K562 (cell line): ENCODE measurements at places on chromosomes 2 and 18.

- DNase-seq, result no peak
Observed at GRCh38 chr2:204657024-204657423, 111.7 kb downstream of the PARD3B start.

GRCh38 chr18:77249569-77250500 lies at the start of gene GALR1:
TSS of gene GALR1 (plus strand) at chr18:77249848. CDS start at chr18:77250549, 701 bp downstream.
- DNase-seq, result no peak

DNA sequence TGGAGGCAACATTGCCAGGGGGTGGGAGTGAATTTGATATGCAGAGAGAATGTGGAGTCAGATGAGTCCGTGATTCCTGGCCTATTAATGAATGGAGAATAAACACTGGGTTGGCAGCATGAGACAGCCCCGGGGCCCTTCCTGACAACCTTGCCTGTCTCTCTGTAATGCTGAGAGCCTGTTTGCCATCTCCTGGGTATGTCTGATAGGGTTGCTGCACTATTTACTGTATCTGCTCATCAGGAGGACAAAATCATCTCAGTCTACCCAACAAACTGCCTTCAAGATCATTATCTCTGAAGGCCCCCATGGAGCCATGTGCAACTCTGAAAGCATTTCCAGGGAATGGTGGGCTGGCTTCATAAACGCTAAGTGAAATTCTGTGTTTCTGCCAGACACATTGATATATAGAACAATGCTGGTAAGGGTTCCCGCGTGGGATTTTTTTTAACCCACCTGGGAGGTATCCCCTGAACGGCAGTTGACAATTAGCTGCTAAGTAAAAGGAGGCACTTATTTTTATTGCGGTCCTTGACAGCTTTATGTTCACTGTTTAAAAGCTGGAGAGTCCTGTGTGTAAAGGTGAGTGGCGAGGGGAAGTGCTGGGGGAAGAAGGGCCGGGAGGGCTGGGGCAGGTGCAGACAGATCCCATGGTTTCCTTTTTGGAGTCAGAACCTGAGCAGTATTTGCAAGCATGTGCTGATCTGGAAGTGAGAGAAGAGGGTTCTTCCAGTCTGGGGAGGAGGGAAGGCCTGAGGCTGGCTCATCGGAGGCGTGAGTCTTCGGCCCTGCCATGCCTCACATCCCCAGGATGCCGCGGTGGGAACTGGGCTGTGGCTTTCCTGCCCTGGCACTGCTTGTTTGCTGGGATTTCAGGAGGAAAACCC lies 64.8 kb downstream of the ARHGAP25 start:
- DNase-seq, result no peak

DNA sequence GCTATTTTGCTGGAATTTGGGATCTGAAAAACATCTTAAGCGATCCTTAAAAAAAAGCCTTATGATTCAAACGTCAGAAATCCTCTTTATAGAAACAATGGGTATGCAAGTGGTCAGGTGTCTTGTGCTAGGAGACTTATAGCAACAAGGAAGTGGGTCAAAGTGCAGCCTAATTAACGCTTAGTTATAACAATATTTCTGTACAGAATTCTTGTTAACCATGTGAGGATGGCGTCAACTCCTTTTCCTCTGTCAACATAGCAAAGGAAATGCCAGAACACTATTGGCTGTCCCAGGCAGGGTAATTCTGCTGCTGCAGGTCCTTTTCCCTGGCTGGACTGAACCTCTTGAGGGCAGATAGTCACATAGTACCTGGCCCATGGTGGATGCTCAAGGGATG lies 189.4 kb downstream of the MSH2 start:
- no peak for DNase-seq

DNA sequence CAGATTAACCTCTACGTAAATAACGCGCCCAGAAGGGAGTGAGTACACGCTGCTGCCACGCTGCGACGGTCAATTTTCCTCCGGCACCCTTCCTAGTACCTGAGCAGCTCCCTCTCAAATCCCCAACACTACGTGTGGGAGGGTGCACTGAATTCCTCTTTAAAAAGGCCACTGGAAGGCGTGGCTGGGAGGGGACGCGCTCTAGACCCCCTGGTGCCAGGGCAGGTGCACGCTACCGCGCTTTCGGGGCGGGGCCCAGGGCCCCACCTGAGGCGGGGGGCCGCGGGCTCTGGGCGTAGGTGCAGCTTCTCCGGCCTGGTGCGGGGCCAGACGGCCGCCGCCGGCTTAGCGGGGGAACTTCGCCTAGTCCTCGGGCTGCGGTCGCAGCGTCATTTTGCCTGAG lies 668 bp upstream of the ANKRD12 start:
- peak; percentile 66 for DNase-seq

DNA sequence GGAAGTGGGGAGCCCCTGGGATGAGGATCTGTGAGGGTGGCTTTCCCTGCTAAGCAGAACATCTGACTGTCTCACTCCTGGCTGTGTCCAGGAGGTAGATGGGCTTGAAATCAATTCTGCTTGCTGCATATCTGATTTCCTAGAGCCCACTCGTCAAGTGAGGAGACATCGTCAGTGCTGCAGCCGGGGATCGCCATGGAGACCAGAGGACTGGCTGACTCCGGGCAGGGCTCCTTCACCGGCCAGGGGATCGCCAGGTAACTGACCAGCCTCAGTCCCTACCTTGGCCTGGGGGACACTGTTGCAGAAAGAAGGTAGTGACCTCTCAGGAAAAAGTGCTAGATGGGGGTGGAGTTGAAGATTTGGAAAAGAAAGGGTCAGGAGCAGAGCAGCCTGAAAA lies 31.3 kb downstream of the CNGA3 start:
- DNase-seq, result no peak

DNA sequence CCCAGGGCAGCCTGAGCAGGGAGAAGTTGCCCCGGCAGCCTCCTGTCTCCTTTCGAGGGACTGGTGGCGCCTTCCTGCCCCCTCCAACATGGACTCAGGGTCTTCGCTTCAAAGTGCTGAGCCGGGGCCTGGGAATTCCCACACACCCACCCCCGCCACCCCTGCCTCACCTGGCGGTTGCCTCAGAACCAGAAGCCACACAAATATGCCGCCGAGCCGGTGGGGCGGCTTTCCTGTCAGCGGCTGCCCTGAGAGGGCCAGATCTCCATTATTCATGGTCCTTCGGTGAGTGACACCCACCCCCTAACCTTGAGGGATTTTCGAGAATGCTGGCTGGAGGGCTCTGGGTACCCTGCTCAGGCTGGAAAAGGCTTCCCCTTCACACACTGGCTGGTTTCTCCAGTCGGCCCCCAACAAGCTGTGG lies 71.7 kb downstream of the SMAD7 start:
- DNase-seq, result no peak

DNA sequence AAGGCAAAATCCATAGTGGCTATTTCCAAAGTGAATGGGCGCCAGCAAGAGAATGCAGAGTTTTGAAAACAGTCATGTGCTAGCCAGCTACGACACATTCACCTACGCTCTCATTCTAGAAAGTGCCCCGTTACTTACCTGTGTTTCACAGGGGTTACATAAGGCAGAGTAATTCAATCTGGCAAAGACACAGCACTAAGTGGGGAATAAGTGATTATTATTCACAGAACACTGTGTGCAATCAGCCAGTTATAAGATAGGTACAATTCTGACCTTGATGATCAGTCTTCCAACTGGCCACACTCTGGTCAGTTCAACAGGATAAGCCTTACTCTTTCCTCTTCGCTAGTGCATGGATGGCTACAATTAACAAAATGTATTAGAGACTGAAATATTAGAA lies 105.8 kb downstream of the CABYR start:
- no peak for DNase-seq

- no peak for DNase-seq
Observed at GRCh38 chr2:163210430-163210918, 371.9 kb upstream of the KCNH7 start.

DNA sequence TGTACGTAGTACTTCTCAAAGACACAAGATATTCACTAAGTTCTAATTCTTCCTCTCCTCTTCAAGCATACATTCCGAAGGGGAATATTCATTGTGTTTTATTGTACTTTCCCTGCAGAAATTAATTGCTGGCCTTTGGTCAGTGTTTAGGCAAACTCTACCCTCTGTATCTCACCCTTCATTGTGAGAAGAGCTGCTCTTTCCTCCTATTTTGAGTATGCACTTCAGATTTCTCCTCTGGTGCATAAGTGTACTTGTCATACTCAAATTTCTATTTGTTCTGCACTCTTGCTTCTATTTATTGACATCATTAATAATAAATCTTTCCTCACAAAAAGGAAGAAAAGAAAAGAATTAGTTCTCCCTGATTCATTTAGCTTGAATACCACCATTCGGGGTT lies 485.4 kb upstream of the SLC8A1 start:
- DNase-seq, result no peak

- DNase-seq, result no peak
Observed at GRCh38 chr2:85961754-85962153, 73.0 kb upstream of the ST3GAL5 start.

- DNase-seq, result no peak
Observed at GRCh38 chr18:54191352-54191751, 33.1 kb downstream of the MBD2 start.

DNA sequence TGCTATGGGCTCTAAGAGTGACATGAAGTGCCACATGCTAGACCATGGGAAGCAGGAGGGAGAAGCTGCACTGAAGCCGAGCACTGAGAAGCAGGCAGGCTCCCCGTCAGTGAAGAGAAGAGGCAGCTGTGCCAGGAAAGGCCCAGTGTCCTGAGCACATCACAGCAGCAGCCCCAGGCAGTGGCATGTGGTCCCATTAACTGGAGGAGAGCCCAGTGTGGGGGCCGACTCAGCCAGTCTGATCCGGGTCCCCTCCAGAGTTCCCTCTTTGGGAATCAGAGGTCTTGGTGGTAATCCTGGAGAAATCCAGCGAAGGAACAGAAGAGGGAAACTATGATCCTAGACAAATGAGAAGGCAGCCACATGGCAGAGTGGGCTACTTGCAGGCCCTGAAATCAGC lies 96.7 kb upstream of the ACAA2 start:
- no peak for DNase-seq

DNA sequence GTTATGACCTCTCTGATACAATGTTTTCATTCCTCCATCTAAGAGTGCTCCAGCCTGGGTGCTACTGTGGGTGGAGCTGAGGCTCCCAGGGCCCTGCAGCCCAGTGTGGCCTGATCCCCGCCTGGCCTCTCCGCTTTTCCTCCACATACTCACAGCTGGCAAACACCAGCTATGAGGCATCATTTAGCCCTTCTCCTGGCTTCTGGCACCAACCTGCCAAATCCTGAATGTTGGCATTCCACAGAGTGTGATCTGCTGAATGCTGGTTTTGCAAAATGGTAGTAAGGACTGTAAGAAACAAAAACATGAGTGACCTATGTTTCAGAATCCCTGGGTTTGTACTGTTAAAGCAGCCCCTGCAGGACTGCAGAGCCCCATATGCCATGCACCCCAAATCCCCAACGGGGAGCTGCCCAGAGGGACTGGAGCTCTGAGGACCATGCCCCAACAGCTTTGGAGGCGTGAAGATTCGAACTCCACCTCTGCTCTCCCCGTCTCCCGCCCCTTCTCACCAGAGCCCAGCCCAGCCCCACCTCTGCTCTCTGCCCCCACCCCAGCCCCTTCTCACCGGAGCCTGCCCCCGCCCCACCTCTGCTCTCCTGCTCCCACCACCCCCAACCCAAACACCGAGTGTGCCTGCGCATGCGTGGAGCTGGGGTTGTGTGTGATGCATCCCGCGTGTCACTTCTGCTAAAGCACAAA lies 4.2 kb downstream of the SLC66A2 start:
- DNase-seq, result no peak

DNA sequence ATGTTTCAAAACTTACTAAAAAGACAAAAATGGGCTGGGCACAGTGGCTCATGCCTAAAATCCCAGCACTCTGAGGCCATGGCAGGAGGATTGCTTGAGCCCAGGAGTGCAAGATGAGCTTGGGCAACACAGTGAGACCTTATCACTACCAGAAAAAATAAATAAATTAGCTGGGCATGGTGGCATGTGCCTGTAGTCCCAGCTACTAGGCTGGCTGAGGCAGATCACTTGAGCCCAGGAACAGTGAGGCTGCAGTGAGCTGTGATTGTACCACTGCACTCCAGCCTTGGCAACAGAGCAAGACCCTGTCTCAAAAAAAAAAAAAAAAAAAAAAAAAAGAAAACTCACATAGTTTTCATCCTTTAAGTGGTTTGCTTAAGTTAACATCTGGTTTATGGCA lies 6.4 kb downstream of the TSPYL6 start:
- DNase-seq, result no peak

GRCh38 chr2:28233164-28233676 lies 159.4 kb upstream of the FOSL2 start:
- no peak for DNase-seq

- no peak for DNase-seq
Observed at GRCh38 chr18:70121842-70122241, 83.6 kb downstream of the RTTN start.

DNA sequence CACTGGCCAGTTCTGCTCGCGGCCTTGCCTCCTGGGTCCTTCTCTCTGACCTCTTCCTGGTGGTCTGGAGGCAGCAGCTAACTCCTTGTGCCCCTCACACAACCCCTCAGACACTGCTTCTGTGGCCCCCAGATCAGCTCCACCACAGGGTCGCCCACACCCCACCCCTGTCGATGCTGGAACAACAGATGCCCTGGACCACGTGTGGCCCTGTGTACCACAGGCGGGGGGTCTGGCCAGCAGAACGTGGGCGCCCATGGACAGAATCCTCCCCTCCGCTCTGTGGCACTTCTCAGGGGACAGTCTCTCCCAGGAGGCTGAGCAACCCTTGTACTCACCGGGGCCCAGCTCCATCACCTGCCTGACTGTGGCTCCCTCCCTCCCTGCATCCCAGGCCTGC lies 245.6 kb downstream of the NDUFA10 start:
- DNase-seq, result no peak

DNA sequence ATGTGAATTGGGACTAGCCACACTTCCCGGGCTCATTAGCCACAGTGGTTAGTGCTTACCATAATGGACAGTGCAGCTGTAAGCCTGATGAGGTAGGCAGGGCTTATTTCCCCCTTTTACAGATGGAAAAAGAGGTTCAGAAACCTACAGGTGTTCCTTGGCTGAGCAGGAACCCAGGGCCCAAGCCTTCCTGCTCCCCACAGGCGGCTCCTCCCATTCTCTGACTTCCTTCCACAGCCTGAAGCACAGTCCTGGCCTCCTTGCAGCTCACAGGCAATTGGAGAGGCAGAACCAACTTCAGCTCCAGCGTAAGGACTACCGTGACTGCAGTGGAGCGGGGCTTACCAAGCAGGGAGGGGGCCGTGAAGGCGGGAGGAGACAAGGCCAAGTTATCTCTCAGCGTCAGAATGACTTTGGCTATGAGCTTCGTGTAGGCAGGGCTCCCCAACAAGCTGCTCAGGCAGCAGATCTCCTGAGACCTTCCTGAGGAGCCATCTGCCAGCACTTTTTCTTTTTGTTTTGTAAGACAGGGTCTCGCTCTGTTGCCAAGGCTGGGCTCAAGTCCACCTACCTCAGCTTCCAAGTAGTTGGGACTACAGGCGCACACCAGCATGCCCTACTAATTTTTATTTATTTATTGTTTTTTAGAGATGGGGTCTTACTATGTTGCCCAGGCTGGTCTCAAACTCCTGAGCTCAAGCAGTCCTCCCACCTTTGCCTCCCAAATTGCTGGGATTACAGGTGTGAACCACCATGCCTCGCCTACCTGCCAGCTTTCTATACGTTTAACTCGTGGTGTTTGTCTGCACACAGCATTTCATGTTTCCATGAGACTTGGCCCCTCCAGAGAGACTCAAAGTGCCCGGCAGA lies 34.2 kb upstream of the NT5DC4 start:
- DNase-seq, result peak; percentile 96
